Fibroblast of villous mesenchyme (primary cell): ENCODE measurements at places on chromosomes 1 and 21. TPM values are rescaled to one million over a fixed set of nuclear protein-coding genes. Genes with fewer than 3 reads are reported as not detected.

The AK4 gene
- total RNA-seq: 0.86 and 0.97 TPM in 2 replicates

The SEMA4A gene
- 0.43 and 0.64 TPM in 2 replicates for total RNA-seq

The KIF14 gene
- total RNA-seq: 6.4 and 14.2 TPM in 2 replicates

The ZZZ3 gene
- 63.8 and 94.6 TPM in 2 replicates for total RNA-seq
